ENCODE measurements at places on chromosomes 7 and 10.
A peak's percentile ranks its signal among the peaks of the same experiment; 100 is the strongest.

DNA sequence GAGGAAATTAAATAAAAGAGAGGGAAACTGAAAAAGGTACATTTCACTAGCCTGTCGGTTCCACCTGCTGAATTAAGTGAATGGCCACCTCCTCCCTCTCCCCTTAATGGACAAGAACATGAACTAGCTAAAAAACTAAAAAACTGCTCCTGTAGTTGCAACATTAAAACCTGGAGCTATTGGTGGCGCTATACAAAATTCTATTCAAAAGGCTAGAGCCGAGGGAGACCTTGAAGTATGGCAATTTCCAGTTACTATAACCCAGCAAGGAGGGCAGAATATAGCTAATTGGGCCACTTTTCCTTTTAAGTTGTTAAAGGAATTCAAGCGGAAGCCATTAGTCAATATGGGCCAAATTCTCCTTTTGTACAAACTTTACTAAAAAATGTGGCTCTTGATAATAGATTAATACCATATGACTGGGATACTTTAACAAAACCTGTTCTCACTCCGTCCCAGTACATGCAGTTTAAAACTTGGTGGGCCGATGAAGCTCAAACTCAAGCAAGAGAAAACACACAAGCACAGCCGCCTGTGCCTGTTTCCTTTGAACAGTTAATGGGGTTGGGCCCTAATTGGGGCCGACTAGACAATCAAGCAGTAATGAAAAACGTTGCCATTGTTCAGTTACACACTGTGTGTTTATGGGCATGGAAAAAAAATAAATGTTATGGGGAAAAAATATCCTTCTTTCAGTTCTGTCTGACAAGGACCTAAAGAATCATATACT, 6.5 kb upstream of the CHST3 start:
- no peak for DNase-seq

DNA sequence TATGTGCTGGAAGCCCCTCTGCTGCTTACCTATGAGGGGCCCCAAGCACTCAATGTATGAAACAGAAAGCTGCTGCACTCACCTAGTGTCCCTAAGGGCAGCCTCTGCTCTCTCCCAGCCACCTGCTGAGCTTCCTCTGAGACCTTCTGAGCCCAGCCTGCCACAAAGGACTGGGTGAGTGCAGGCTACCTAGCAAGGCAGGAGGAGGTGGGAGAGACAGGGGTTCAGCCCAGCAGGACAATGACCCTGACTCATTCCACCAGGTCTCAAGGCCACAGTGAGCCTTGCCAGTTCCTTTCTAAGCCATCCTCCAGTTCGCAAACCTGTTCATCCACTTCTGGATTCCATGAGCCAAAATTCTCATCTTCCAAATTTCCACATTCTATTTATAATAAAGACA, 16.3 kb downstream of the VOPP1 start:
- no peak for DNase-seq

- DNase-seq: no peak
These were observed 1.3 kb downstream of the MIOS start for GRCh38 chr7:7567898-7568531.

DNA sequence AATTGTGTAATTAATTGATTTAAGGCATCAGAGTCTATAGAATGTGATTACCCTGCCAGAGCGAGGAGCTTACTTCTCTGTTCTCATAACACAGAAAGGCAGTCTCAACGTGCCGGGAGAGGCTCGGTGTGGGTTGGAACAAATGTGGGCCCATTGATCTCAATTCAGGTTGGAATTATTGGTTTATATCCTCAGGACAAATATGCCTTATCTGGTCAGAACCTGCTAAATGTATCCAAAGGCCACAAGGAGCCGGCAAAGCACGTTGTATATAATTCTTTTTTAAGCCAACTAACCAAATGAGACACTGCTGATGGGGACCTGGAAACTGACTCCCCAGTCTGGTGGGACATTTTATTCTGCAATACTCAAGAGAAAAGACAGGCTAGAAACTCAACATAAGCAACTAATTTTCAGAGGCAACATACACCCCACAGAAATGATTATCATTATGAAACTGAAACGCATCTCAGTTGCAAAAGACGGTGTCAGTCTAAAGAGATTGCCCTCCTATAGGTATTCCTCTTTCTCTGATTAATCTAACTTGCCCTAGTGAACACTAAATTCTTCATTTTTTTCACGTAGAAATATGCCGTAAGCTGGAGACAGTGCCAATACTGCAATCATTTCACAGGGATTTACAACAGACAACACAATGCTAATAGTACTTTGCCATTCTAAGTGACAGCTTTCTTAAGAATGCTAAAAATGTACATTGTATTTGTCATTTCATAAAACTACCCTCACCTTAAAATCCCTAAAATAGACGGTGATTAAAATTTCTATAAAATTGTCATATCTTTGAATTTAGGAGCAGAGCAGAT, 9.4 kb downstream of the EBF3 start:
- DNase-seq: no peak

- peak; percentile 46 for DNase-seq
These were observed 94.3 kb downstream of the PRLHR start for GRCh38 chr10:118501171-118501570.

- DNase-seq: peak; percentile 96
These were observed 175.0 kb upstream of the LYZL2 start for GRCh38 chr10:30804478-30805055.

DNA sequence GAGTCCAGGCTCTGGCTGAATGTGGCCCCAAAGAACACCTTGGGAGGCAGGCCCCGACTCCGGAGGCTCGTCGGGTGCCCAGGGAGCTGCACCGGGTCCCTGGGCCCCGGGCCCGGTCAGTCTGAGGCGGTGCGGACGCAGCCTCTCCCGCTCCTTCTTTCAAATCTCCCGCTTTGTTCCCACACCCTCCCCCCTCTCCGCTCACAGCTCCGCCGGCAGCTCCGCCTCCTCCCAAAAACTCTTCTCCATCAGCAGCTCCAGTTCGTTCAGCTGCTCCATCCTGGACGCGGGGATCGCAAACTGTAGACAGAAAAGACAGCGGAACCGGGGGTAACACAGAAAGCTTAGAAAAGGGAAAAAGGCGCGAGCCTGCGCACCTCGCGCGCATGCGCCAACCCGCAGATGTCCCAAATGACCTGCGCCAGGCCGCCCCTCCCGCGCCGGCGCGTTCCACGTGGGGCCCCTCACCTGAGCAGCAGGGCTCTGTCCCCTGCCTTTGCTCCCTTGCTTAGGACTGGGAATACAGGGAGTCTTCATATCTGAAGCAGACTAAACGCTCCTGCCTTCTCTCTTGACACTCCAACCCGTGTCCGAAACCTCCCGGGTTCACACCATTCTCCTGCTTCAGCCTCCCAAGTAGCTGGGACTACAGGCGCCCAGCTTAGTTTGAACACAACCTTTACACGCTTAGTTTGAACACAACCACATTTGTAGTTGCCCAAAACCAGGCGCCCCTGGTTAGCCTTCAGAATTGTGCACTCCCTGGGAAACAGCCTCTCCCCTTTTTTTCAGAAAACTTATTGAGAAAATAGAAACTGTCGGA, at the start of gene DNA2:
Gene DNA2 (minus strand): TSS at position 388 of the 823 bp plus-strand sequence. CDS start 109 bp downstream, at position 279.
- DNase-seq: peak; percentile 38

DNA sequence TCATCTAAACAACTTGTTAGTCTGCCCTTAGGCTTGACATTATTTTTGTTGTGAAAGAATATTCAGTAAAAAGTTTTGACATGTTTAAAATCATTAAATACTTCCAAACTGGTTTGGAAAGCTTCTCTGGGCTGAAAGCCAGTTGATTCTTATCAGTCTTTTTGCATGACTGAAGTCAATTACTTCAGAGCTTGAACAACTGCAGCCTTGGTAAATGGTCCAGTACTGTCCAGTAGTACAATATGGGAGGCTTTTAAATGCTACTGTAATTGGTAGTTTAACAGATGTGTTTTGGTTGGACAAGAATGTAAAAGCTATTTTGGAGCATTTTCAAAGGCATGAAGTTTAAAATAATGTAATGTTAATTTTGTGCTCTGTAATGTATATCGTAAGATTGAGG, 103.4 kb downstream of the SDK1 start:
- DNase-seq: peak; percentile 0

DNA sequence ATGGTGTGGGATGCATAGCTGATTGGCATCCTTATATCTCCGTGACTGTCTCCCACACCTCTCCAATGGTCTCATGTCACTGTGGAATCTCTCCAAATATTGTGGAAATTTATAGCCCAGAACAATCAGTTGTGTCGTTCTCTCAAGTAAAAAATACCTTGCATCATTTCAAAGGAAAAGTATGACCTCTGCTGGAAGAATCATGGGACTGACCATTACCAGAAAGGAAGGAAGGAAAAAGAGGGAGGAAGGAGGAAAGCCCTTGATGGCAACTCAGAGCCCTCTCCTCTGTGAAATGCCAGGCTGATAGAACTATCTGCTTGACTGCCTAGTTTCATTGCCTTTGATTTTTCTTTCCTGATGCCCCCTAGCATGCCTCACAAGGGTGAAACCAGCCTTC, 76.3 kb downstream of the FOXI2 start:
- DNase-seq: no peak

DNA sequence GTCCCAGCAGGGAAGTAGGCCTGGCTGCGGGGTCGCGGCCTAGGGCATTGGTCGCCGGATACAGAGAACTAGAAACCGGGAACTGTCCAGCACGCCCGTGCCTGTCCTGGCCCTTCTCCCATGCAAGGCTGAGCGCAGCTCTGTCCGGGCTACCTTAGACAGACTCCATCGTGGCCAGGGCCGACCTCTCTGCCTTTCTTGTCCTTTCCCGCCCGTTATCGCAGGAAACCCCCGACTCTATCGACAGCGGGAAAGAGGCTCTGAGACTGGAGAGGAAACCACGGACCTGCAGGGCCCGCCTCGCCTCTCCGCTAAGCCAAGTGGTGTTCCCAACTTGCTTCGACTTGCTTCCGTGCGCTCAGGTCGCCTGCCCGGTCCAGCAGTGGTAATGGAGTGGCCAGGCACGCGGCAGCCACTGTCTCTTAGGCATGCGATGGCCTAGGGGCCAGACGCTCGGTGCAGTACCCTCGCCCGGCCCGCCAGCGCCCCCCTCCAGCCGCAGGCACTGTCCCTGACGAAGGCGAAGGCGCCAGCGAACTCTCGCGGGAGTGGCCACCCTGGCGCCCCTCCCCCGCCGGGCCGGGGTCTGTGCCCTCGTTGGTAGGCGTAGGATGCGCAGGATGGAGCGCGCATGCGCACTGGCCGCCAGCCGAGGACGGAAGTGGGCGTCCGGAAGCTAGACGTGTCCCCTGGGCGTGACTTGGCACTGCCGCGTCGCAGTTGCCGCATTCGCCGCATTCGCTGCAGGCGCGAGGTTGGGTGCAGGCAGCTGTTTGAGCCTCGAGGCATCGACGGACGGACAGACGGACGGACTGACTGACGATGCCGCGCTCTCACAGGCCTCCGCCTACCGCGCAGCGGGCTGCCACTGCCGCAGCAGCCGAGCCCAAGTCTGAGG, 54.4 kb downstream of the MCMBP start:
- DNase-seq: peak; percentile 49

GRCh38 chr7:35722054-35722849, 27.3 kb upstream of the HERPUD2 start:
- no peak for DNase-seq

DNA sequence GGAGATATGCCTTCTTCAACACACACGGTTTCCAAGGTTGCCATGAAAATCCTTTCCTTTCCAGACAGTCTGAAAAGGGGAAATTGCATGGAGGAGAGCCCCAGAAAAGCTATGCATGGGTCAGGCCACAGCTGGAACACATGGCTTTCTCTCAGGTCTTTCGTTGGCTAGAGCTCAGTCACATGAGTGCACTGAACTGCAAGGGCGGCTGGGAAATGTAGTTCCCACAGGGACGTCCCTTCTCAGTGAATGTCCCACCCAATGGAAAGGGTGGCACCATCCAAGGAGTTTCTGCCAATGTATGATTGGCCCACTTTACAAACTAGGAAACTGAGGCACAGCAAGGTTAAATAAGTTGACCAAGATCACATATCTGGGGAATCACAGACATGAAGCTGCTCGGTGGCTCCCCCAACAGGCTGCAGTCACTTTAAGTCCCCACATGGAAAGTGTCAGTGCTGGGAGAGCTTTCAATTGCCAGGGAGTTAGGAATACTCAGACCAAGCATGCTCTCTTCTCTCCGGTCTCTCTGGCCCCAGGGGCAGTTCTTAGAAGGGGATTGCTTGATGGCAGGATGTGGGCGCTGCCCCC, 571.3 kb downstream of the GLRX3 start:
- DNase-seq: no peak

DNA sequence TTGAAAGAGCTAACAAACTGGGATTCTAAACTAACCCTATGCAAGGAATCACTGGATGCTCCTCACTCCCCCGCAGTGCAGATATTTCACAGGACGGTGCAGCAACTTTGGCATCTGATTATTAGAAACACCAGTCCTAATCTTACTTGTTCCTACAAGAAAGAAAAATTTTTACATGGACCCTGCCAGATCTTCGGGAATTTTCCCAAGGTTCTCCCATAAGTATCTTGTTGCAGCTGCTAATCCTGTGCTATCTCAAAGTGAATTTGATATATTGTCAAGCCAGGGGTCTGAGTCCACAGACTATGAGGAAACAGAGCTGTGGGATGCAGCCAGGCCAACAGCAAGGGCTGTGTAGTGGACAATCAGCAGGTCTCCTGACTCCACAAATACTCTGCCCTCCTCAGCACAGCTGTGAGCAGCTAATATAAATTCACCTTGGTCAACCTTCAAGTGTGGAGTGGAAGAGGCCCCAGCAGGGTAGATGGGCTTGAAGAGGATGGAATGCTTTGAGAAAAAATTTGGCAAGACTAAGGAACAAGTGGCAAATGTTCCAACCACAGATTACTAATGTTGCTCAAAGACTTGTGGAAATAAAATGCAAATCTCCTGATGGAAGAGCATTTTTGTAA, 25.6 kb downstream of the VSTM4 start:
- peak; percentile 77 for DNase-seq

GRCh38 chr7:64557601-64558322, 5.1 kb downstream of the ZNF680 start:
- no peak for DNase-seq

GRCh38 chr7:29005829-29006228, 47.7 kb upstream of the TRIL start:
- DNase-seq: peak; percentile 16

DNA sequence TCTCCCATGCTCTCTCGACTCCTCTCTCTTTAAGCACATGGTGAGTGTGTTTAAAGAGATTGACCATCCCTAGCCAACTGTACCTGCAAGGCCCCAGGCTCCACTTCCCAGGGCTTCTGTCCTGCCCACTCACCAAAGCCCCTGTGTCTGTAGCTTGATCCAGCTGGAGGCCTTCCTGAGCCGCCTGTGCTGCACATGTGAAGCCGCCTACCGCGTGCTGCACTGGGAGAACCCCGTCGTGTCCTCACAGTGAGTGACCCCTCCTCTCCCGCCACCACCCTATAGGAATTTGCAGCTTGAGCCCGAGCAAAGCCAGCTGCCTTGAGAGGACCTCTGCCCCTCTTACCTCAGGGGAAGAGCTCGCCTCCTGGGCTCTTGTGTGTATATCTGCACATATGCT, 11.2 kb downstream of the ZFYVE27 start:
- no peak for DNase-seq

- no peak for DNase-seq
These were observed 953.1 kb upstream of the ZNF722 start for GRCh38 chr7:63045575-63045974.

- DNase-seq: no peak
These were observed 81.0 kb upstream of the PRSS58 start for GRCh38 chr7:142338633-142339501.

- DNase-seq: no peak
These were observed 67.5 kb downstream of the MAD1L1 start for GRCh38 chr7:2165239-2165609.

GRCh38 chr10:118276727-118277126, 65.4 kb downstream of the FAM204A start:
- DNase-seq: no peak

Data from AG10803 (cell line).